ENCODE measurements at places on chromosomes 6 and 20.

DNA sequence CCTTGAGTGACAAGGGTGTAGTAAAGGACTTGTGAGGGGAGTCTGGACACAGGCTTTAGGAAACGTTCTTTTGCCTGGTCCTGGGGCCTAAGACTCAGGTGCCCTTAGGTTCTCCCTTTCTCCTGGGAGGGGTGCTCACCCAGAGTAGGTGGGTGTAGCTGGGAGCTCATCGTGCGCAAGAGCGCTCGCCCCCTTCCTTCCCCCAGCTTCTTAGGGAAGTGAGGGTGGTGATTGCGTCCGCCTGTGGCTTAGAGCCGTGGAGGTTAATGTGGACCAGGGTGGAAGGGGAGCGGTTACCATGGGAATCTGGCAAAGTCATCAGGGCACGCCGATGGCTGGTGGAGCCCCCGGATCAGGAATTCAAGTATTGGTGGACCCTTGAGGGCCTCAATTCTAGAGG is 3.3 kb upstream of the AARS2 start:
- no peak for DNase-seq

GRCh38 chr20:5580940-5581708 is 169.1 kb upstream of the SHLD1 start:
- no peak for DNase-seq

GRCh38 chr6:159461998-159462397 is 231.0 kb downstream of the SOD2 start:
- DNase-seq: peak; percentile 31

DNA sequence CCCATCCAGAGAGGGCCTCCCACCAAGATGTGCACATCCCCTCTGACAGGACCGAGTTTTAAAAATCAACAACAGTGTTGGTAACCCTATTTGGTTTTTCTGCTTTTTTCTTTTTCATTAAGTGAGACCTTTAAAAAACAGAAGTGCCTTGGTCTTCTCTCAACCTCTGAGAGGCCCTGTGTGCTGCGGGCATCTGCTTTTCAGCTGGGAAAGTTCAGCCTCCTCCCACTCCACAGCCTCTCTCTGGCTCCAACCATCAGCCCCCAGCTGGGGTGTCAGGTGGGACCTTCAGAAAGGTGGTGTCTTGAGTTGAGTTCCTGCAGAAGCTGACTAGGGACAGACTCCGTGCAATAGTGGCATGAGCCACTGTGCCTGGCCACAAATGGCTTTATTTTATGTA is 64.6 kb upstream of the ZMYND8 start:
- no peak for DNase-seq

DNA sequence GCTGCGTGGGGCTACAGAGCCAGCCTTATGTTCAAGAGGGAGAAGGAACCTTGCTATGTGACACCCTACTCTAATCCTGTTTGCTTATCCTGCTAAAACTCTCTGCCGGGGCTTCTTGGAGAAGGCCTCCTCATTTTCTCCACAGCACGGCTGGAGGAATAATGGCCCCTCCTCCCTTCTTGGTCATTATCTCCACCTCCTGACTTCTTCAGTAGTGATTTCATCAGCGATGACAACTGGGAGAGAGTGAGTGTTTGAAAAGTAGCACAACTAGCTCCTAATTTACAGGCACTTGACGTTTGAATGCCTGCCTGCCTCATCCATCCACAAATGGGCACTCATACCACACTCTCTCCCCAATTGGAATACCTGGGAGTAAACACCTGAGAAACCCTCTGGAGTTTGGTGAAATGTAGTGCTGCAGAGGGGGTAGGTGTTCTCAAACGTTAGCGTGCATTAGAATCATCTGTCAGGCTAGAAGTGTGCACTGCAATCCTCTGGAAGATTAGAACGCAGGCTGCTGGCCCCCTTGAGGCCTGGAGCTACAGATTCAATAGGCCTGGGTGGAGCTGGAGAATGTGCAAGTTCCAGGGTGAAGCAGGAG is 148.5 kb downstream of the FOXC1 start:
- DNase-seq: no peak

- DNase-seq: peak; percentile 7
Observed at GRCh38 chr6:163354761-163355425, 59.6 kb upstream of the QKI start.

- no peak for DNase-seq
Observed at GRCh38 chr6:37399131-37399530, 33.9 kb upstream of the CMTR1 start.

GRCh38 chr6:146965110-146965689 is 239.0 kb upstream of the STXBP5 start:
- no peak for DNase-seq

DNA sequence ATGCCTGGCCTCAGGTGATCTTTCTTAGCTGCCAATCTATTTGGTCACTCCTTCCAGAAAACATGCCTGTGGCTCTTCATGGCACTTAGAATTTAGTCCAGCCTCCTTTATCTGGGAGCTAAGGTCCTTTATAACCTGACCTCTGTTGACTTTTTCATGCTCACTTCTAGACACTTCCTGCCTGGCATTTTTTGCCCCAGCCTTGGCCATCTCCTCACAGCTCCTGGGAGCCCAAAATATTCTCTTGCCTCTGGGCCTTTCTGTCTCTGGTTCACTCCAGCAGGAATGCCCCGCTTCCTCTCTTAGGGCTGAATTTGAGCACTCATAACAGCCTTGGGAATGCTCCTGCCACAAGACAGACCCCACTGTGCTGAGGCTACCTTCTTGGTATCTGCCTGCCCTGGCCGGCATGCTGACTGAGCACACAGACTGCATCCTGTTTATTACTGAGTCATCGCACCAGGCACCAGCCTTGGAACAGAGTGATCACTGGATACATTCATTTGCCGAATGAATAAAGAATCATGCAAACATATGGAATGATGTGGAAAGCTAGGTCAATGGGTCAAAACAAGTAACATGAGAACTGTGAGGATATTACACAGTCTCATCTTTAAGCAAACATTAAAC is 5.8 kb upstream of the EEF1E1 start:
- DNase-seq: no peak

GRCh38 chr20:3691306-3691705 is 9.5 kb upstream of the ADAM33 start:
- DNase-seq: no peak

DNA sequence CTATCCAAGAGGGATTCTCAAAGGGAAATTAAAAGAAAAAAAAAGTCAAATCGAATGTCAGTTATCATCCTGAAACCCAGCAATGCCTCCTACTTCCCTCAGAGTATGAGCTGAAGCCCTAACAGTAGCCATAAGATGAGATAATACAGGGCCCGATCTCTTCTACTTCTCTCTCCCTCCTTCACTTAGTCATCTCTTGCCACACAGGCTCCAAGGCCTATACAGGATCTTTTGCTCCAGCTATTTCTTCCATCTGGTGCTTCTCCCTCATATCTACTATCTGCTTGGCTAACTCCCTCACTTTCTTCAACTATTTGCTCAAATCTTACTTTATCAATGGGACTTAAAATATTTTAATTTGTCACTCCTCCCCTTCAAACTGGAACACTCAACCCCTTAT is 215.3 kb downstream of the RNGTT start:
- no peak for DNase-seq

DNA sequence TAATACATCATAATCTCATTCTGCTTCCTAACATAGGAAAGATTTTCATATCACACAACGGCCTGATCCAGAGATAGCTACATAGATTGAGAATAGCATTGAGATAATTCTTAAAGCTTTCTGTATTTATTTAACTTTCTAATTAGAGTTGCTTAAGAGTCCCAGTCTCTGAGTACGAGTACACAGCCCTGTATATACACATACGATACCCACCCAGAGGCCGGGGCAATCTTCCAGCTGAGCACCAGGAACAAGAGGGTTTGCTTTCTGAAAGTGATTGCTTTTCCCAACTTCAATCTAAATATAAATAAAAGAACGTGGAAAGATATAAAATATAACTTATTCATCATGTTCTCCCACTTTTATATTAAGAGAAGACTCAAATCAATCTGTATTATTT is 313.8 kb downstream of the COL12A1 start:
- DNase-seq: no peak

DNA sequence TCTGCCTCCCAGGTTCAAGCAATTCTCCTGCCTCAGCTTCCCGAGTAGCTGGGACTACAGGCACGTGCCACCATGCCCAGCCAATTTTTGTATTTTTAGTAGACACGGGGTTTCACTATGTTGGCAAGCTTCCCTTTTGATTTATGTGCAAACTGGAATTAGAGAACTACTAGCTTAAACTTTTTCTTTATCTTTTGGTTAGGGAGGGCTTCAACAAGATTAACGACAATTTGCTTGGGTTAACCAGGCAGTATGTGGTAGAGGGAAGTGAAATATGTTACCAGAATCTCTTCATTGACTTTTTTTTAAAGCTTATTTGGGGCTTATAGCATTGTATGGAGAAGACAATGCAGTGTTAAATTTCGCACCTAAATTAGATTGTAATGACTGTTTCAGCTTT is 9.0 kb downstream of the MYO6 start:
- no peak for DNase-seq

DNA sequence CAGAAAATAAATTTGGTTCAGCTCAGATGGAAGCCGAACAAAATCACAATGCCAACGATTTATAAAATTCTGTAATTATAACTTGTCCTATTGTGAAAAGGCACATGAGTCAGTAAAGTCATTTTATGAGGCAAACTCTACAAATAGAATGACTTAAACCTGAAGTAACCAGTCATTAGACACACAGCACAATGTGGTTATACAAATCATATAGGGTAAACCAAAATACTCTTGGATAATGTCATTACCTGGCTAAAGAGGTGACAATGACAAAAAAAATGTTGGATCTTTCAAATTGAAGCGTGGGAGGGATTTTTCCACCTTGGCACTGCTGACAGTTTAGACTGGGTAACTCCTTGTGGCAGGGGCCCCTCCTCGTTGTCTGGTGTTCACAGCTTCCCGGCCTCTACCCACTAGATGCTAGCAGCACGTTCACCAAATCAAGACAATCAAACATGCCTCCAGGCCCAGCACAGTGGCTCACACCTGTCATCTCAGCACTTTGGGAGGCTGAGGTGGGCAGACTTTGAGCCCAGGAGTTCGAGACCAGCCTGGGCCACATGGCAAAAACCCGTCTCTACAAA is 5.0 kb downstream of the ANKRD60 start:
- DNase-seq: no peak

DNA sequence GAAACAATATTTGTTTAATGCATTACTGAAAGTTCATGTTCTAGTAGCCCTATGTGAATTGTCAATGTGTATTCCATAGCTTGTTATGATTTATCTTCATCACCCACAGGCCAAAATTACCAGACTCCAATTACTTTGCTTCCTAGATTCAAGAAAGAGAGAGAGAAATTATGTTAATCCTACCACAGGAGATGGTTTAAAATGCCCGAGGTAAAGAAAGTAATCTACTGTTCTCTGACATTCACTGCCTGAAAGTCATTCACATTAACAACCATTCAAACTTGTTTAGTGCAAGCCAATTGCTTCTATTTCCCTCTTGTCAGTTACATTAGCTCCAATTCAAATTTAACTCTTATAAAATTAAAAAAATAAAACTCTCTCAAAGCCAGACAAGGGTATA is 260.4 kb upstream of the THEMIS start:
- no peak for DNase-seq

- no peak for DNase-seq
Observed at GRCh38 chr6:155143029-155143577, 120.7 kb upstream of the CLDN20 start.

DNA sequence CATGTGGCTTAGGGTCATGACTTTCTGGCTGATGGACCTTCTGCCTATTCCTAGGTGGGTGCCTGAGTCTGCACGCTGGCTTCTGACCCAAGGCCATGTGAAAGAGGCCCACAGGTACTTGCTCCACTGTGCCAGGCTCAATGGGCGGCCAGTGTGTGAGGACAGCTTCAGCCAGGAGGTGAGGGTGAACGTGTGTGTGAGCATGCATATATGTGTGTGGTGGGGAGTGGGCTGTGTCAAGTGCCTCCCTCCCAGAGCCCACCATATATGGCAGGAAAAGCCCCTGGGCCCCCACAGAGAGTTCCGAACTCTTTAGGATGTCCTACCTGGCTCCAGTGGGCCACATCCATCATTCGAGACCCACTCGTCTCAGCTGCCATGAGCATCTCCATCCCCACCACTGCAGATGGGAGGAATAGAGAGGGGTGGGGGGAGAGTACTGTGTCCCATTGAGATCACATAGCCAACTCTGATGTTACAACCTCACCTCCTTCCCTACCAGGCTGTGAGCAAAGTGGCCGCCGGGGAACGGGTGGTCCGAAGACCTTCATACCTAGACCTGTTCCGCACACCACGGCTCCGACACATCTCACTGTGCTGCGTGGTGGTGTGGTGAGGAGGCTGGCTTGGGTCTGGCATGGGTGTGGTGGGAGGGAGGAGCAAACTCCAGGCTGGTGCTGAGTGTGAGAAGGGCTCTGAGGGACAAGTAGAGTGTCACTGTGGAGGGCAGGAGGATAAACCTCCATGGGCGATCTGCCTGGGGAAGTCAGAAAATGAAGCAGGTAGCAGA is 3.2 kb downstream of the SLC22A7 start:
- no peak for DNase-seq

- no peak for DNase-seq
Observed at GRCh38 chr6:79246891-79247290, 12.4 kb upstream of the HMGN3 start.

- no peak for DNase-seq
Observed at GRCh38 chr6:137808836-137809315, 58.2 kb upstream of the TNFAIP3 start.

DNA sequence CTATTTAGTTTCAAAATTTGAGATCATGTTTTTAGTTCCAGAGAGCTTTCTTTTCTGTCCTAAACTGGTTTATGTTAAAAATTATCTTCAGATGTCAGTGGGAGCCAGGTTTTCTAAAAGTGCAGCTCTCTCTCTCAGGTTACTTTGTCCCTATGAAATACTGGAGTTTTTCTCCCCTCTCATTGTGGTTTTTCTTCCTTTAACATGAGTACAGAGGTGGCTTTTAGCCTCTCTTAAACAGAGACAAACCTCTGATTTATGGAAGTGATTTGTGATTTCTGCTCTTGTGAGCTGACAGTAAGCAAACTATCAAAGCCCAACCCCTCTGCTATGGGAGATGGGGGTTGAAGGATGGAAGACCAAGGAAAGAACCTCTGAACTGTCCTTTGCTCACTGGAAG is 85.7 kb downstream of the LIN28B start:
- no peak for DNase-seq
